ENCODE measurements at places on chromosomes 3 and 15.

DNA sequence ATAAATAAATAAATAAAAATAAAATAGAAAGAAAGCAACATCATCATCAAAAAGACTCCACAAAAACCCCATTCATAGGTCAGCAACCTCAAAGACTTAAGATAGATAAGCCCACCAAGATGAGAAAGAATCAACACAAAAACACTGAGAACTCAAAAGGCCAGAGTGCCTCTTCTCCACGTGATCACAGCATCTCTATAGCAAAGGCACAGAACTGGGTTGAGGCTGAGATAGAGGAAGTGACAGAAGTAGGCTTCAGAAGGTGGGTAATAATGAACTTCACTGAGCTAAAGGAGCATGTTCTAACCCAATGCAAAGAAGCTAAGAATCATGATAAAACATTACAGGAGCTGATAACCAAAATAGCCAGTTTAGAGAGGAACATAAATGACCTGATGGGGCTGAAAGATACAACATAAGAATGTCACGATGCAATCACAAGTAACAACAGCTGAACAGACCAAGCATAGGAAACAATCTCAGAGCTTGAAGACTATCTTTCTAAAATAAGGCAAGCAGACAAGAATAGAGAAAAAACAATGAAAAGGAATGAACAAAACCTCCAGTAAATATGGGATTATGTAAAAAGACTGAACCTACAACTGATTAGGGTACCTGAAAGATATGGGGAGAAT is 26.4 kb downstream of the GNB5 start:
- no peaks in the 10 kb centered on the region for H3K27me3 ChIP-seq
- DNase-seq, result no peak
- peaks cover 12% of the 10 kb centered on the region for H3K4me1 ChIP-seq
- peaks cover 12% of the 10 kb centered on the region for H3K36me3 ChIP-seq
- H3K4me3 ChIP-seq, result no peak overlapping the region

GRCh38 chr15:101497017-101497416 is 7.5 kb upstream of the PCSK6 start:
- peaks cover 30% of the 10 kb centered on the region for H3K4me1 ChIP-seq
- peaks cover 36% of the 10 kb centered on the region for H3K27me3 ChIP-seq
- DNase-seq, result no peak
- H3K36me3 ChIP-seq, result no peaks in the 10 kb centered on the region
- H3K27ac ChIP-seq, result peak overlapping the region; percentile 24

- no peak for DNase-seq
- H3K27me3 ChIP-seq, result peaks cover 3% of the 10 kb centered on the region
- H3K4me1 ChIP-seq, result peaks cover 1% of the 10 kb centered on the region
- H3K4me3 ChIP-seq, result no peak overlapping the region
- peaks cover 1% of the 10 kb centered on the region for H3K36me3 ChIP-seq
Measured at GRCh38 chr3:156628836-156629618, 45.4 kb upstream of the TIPARP start.

DNA sequence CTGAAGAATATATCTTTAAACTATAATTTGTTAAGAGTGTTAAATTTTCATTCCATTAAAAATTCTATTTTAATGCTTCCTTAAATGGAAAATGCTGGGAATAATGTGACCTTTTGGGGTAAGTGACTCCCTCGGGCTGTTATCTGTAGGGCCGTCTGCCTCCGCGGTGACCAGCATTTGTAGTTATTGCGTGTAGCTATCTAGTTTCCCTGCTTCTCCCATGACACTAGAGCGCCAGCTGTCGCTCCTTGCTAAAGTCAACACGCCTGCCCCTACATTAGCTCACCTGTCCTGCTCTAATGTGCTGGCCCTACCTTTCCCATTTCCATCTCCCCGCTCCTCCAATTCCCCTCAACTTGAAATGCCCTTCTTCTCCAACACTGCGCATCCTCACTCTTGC is 12.4 kb upstream of the CHRM5 start:
- H3K27ac ChIP-seq, result no peak overlapping the region
- H3K27me3 ChIP-seq, result peaks cover 2% of the 10 kb centered on the region
- H3K4me3 ChIP-seq, result no peak overlapping the region

DNA sequence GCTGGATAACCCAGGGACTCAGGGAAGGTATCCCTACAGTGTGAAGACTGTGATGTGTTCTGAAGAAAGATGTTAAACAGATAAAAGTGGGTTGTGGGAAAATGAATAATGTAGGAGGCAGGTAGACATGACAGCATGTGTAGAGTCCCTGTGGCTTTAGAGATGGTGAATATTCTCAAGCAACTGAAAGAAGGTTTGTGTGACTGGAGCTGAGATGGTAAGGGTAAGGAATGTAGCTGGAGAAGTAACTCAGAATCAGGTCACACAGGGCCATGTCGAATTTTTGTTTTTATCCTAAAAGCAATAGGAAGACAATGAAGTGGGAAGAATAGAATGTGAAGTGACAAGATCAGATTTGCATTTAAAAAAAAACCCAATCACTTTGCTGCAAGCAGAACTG is 53.7 kb upstream of the TRPC1 start:
- DNase-seq, result no peak
- H3K27ac ChIP-seq, result no peak overlapping the region
- H3K36me3 ChIP-seq, result no peaks in the 10 kb centered on the region
- H3K27me3 ChIP-seq, result no peaks in the 10 kb centered on the region

- H3K4me1 ChIP-seq, result peaks cover 26% of the 10 kb centered on the region
- H3K27ac ChIP-seq, result peak within 1 kb of the TSS; percentile 89
- H3K27me3 ChIP-seq, result no peaks in the 10 kb centered on the region
- peaks cover 3% of the 10 kb centered on the region for H3K36me3 ChIP-seq
Measured at GRCh38 chr15:40769274-40770146, at the start of gene C15orf62. Gene C15orf62, plus strand, starts transcription at chr15:40769980. Its CDS starts 516 bp downstream, at chr15:40770496.

DNA sequence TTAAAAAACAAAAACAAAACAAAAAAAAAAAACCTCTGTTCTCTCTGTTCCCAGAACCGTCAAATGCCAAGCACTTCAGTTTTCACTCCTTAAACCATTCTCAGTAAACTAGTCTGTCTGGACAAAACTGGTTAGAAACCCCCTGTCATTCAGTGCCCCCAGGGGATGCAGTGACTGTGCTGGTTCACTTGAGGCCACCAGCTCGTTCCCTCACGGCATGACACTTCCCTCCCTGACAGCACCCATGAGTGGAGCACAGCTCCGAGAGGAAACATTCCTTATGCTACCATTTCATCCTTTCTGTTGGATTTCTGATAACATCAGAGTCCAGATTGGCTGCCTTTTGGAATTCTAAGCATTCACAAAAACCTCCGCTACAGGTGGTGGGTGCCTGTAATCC is 244.0 kb upstream of the TPM1 start:
- DNase-seq, result no peak
- no peaks in the 10 kb centered on the region for H3K4me1 ChIP-seq

GRCh38 chr15:64949383-64950186 is 37.9 kb downstream of the ANKDD1A start:
- no peaks in the 10 kb centered on the region for H3K27me3 ChIP-seq
- H3K4me3 ChIP-seq, result no peak overlapping the region
- peaks cover 5% of the 10 kb centered on the region for H3K36me3 ChIP-seq
- H3K4me1 ChIP-seq, result peaks cover 9% of the 10 kb centered on the region

- H3K27me3 ChIP-seq, result peaks cover 18% of the 10 kb centered on the region
- DNase-seq, result no peak
- no peaks in the 10 kb centered on the region for H3K36me3 ChIP-seq
- H3K4me1 ChIP-seq, result peaks cover 18% of the 10 kb centered on the region
- no peak overlapping the region for H3K27ac ChIP-seq
- no peak overlapping the region for H3K4me3 ChIP-seq
Measured at GRCh38 chr3:45055411-45056143, 29.5 kb downstream of the CLEC3B start.

DNA sequence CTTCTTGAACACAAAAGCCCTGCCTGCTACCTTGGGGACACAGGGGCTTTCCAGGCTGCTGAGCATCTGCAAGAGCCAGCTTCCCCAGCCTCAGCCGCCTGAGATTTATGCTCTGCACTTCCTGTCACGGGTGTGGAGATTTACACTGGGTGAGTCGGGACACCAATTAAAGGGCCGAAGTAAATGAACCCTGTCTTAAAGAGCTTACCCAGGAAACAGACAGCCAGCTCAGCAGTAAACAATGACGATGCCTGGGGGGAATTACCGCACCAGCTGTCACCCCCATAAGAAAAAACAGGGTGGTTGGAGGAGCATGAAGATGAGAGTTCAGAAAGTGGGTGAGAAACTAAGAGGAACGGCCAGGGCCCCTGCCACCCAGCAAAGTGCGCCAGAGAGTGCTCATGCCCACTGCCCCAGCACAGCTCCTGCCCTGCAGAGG is 37.5 kb upstream of the IQSEC1 start:
- peak; percentile 28 for DNase-seq
- H3K36me3 ChIP-seq, result no peaks in the 10 kb centered on the region
- H3K4me1 ChIP-seq, result peaks cover 6% of the 10 kb centered on the region
- H3K27me3 ChIP-seq, result peaks cover 4% of the 10 kb centered on the region
- no peak overlapping the region for H3K4me3 ChIP-seq

GRCh38 chr3:123757281-123757940 is 126.7 kb downstream of the MYLK start:
- peak overlapping the region; percentile 8 for H3K4me3 ChIP-seq

- no peak for DNase-seq
- H3K4me1 ChIP-seq, result peaks cover 7% of the 10 kb centered on the region
- no peak overlapping the region for H3K4me3 ChIP-seq
Measured at GRCh38 chr3:18847583-18848197, 300.6 kb upstream of the KCNH8 start.

- H3K27ac ChIP-seq, result no peak overlapping the region
- DNase-seq, result no peak
- H3K27me3 ChIP-seq, result no peaks in the 10 kb centered on the region
- H3K4me3 ChIP-seq, result no peak overlapping the region
Measured at GRCh38 chr3:25895443-25895842, 105.6 kb downstream of the OXSM start.

DNA sequence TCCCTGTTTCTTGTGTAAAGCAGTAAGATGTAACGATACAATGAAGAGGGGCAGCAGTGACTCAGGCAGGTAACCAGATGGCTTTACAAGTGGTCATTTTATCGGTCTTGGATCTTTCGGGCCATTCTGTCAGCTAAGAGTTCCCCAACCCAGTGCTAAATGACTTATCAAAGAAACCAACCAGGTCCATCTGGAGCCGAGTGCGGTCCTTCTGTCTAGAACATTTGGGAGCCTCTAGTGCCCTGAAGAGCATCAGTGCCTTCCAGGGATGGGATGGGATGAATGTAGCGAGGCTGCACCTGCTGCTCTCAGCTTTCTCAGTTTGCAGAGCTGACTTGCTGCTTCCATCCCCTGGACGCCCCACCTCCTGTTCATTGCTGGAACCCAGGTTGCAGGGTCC is 131.7 kb upstream of the AGBL1 start:
- H3K4me1 ChIP-seq, result no peaks in the 10 kb centered on the region
- H3K4me3 ChIP-seq, result no peak overlapping the region
- peaks cover 3% of the 10 kb centered on the region for H3K27me3 ChIP-seq
- DNase-seq, result no peak
- no peak overlapping the region for H3K27ac ChIP-seq
- H3K36me3 ChIP-seq, result no peaks in the 10 kb centered on the region

GRCh38 chr3:46874430-46874829 is 3.1 kb upstream of the PTH1R start:
- peaks cover 4% of the 10 kb centered on the region for H3K4me1 ChIP-seq
- no peak overlapping the region for H3K27ac ChIP-seq

DNA sequence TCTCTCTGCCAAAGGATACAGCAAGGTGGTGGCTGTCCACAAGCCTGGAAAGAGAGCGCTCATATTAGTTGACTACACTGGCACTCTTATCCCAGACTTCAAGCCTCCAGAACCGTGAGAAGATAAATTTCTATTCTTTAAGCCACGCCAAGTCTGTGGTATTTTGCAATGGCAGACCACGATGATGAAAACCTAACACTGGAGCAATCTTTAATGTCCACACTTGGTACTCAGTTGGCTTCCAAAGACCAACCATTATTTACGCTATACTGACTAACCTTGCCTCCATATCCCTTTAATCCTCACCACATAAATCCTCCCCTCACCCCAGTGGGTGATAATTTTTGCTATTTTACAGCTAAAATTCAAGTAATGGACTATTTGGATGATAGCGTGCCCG is 16.9 kb upstream of the LACTB start:
- no peaks in the 10 kb centered on the region for H3K36me3 ChIP-seq
- no peak overlapping the region for H3K4me3 ChIP-seq
- H3K4me1 ChIP-seq, result no peaks in the 10 kb centered on the region

- no peak for DNase-seq
- no peaks in the 10 kb centered on the region for H3K4me1 ChIP-seq
- no peak overlapping the region for H3K27ac ChIP-seq
- H3K36me3 ChIP-seq, result no peaks in the 10 kb centered on the region
Measured at GRCh38 chr3:113151461-113152031, 59.8 kb upstream of the BOC start.

DNA sequence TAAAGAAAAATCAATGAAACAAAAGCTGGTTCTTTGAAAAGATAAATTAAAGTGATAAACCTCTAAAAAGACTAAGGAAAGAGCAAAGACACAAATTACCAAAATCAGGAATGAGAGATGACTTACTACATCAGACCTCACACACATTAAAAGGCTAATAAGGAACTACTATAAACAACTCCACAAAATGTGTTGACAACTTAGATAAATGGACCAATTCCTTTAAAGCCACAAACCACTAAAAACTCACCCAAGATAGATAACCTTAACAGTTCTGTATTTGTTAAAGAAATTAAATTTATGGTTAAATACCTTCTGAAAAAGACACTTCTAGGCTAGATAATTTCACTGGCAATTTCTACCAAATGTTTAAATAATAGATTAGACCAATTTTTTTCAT is 170.4 kb downstream of the SMAD6 start:
- no peak overlapping the region for H3K4me3 ChIP-seq
- H3K36me3 ChIP-seq, result no peaks in the 10 kb centered on the region
- peaks cover 58% of the 10 kb centered on the region for H3K27me3 ChIP-seq
- H3K27ac ChIP-seq, result no peak overlapping the region

DNA sequence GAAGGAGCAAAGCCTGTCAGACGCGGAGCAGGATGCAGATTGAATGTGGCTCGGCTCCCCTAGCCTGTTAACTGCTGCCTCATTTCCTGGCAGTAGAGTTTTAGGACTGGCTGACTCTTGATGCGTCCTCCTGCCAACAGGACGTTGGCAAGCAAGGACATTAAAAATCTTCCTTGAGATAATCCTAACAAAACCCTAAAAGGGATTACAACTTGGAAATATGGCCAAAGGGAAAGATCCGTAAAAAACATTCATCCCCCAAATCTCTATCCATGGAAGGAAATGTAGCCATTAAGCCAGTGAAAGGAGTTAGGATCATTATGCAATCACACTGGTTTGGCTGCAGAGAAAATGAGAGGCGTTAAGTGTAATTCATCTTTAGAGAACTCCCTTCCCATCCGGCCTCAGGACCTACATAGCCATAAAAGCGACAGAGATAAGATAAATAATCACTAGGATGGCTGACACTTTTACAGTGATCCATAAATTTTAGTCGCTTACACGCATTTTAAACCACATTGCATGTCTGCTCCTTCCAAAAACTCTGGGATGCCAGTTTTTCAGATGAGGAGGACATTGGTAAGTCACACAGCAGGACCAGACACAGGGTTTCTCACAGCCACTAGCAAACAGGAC is 44.5 kb upstream of the C3orf80 start:
- H3K4me3 ChIP-seq, result no peak overlapping the region
- peaks cover 2% of the 10 kb centered on the region for H3K4me1 ChIP-seq
- DNase-seq, result no peak

GRCh38 chr3:63961891-63962290 is 49.7 kb upstream of the SCAANT1 start:
- H3K36me3 ChIP-seq, result peaks cover 3% of the 10 kb centered on the region
- no peak overlapping the region for H3K27ac ChIP-seq
- no peak for DNase-seq
- H3K4me3 ChIP-seq, result no peak overlapping the region
- no peaks in the 10 kb centered on the region for H3K27me3 ChIP-seq

Measured in activated naive CD8-positive, alpha-beta T cell treated with anti-CD3 and anti-CD28 coated beads, Interleukin-2, amount 10 ng/mL, durations not matched to agents 7 days and 5 days (primary cell).